ENCODE measurements at places on chromosomes 16 and 17. TPM values are rescaled to one million over a fixed set of nuclear protein-coding genes. Genes with fewer than 3 reads are reported as not detected.
A peak's percentile ranks its signal among the peaks of the same experiment; 100 is the strongest.

GRCh38 chr17:76179496-76180467, 38.7 kb upstream of the FOXJ1 start:
- DNase-seq: peak; percentile 46

DNA sequence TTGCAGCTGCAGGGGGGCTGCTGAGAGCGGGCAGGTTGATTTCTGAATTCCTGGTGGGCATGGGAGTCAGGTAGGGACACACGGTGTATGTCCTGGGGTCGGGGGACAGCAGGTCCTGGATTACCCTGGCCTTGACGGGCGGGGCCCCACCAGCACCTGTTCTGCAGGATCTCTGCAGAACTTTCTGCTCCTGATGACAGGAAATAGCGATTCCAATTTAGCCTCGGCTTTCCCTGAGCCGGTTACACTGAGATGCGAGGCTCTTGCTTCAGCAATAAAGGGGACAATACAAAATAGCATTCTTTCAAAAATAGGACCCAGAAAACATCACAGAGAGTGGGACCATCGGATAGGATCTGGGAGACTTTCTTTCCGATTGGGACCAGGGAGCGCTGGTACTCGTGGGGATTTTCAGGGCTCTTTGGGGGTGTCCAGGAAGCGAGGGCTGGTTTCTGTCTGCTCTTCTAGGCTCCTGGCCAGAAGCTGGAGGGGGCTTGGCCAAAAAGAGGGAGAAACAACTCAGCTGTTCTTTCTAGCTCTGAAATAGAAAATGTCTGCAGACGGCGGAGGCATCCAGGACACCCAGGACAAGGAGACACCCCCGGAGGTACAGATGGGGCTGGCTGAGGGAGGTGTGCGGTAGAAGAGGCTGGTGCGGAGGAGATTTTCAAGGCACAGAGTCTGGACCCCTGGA, 642 bp downstream of the ZNF205 start:
- no peak for DNase-seq

GRCh38 chr17:33509331-33509730, 216.2 kb upstream of the ASIC2 start:
- no peak for DNase-seq

- DNase-seq: no peak
Measured at GRCh38 chr17:82399041-82399441, 19.1 kb upstream of the HEXD start.

DNA sequence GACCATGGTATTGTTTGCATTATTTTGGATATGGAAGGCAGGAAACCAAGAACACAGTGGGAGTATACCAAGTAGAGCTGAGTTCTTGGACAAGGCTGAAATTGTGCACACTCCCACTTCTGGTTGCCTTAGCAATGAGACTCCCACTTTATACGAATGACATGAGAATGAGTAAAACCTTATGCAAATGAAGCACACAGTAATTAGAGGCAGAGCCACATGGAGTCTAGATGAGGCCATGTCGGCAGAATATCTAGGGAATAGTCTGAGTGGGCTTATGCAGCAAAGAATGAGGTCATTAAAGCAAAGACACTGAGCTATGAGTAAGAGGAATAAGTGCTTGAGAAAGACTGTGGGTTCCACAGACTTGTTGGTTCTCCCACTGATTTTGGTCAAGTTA, 178.7 kb downstream of the GRIN2A start:
- no peak for DNase-seq

DNA sequence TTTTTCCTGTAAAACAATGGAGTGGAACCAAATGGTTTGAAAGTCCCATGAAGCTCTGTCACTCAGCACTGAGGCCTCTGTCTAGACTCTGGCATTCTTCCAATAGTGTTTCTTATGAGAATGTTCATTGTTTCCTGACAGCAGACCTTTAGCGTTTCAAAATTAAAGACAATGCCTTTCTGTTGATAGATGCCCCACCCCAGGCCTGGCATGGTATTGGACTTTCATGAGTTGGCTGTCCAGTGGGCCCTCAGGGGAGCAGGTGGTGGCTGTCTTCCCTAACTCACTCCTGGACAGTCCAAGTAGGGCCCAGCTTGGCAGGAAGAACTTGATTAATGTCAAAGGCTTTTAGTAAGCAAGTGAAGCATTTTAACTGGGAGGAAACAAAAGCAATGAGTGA, 186.5 kb upstream of the CCL2 start:
- no peak for DNase-seq

GRCh38 chr17:65039336-65039988, 17.1 kb downstream of the GNA13 start:
- DNase-seq: peak; percentile 68

KCNJ12 gene
- 0.21 TPM for total RNA-seq

CCL11 gene
- total RNA-seq: not detected

TEKT1 gene
- total RNA-seq: not detected

KRT10 gene
- total RNA-seq: 34.8 TPM

CACNA1H gene
- total RNA-seq: 0.19 TPM

PDILT gene
- total RNA-seq: not detected

NLGN2 gene
- 0.87 TPM for total RNA-seq

DNAH17 gene
- total RNA-seq: 1.6 TPM

Measured in GM12878 (cell line).